ENCODE measurements at places on chromosomes 4 and X. TPM values are rescaled to one million over a fixed set of nuclear protein-coding genes. Genes with fewer than 3 reads are reported as not detected.

The ZCCHC18 gene
- total RNA-seq = 17.2 TPM

The CFI gene
- 4.3 TPM for total RNA-seq

The STOX2 gene
- total RNA-seq = 15.2 TPM

The ADH1C gene
- 2.4 TPM for total RNA-seq

The UGT2B15 gene
- total RNA-seq = 0.50 TPM

The IQSEC2 gene
- total RNA-seq = 19.9 TPM

The P2RY4 gene
- 1.2 TPM for total RNA-seq

The SPANXD gene
- not detected for total RNA-seq

The STK32B gene
- 17.5 TPM for total RNA-seq

The FOXO4 gene
- total RNA-seq = 58.0 TPM

The CLNK gene
- 0.12 TPM for total RNA-seq

The MID1 gene
- total RNA-seq = 18.3 TPM

- no peak for DNase-seq
These were observed 44.0 kb upstream of the SCD5 start for GRCh38 chr4:82842593-82842992.

DNA sequence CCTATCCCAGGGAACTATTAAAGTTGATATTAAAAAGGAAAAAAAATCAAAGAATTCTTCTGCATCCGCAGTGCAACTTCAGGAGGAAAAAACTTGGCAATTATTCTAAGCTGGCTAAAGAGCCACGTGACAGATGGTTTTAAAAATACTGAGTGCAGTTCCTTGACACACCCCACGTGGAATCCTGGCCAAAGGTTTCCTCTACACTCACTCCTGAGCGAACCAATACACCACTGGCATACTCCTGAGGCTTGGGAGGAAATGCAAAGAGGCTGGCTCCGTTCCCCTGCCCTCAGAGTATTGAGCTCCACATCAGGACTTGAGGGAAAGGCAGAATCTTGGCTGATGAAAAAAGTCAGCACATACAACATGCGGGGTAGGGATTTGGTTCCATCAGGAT lies 133.8 kb upstream of the ATP6AP2 start:
- no peak for DNase-seq

- DNase-seq = no peak
These were observed 340.9 kb upstream of the CTSO start for GRCh38 chr4:156294577-156294976.

DNA sequence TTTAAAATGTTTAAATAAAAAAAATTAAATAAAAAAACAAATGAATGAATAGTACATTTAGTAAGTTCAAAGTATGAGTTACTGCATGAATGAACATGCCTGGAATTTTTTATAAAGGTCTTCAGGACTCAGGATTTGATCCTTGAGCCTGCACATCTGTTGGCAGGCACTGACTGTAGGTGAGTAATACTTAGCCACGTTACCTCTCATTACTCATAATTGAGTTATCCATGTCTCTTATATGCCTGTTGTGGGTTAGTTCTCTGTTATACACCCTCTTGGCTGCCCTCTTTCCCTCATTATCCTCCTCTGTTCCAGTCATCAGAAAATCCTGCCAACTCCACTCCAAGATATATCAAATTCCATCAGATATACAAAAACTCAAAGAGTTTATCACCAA lies 276.0 kb downstream of the FBXW7 start:
- DNase-seq = no peak

DNA sequence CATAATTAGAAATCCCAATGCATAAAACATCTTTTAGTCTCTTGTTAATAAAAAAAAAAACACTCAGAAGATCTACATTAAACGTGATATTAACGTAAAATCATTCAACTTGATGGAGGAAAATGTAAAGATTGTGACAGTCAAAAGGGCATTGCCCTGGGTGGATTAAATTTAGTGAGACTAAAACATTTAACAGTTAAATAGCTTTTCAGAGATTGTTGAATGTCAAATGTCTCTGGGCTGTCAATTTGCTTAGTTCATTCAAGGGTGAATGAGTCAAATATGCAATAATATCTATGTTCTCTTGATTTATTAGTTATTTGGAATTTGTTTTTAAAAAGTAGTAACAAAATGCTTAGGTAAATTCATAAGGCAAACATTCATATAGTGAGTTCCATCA lies 836.6 kb upstream of the PCDH10 start:
- DNase-seq = no peak

- peak; percentile 49 for DNase-seq
These were observed 9.9 kb upstream of the SMIM20 start for GRCh38 chr4:25903900-25904747.

DNA sequence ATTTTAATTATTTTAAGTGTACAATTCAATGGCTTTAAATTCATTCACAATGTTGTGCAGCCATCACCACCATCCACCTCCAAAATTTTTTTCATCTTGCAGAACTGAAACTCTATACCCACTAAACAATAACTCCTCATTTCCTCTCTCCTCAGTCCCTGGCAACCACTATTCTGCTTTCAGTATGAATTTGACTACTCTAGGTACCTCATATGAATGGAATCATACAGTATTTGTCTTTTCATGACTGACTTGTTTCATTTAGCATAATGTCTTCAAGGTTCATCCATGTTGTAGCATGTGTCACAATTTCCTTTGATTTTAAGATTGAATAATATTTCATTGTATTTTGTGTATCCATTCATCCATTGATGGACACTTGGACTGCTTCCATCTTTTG lies 46.9 kb downstream of the KIF4A start:
- no peak for DNase-seq

GRCh38 chr4:142201041-142201440 lies 564.7 kb downstream of the IL15 start:
- DNase-seq = no peak

- DNase-seq = peak; percentile 9
These were observed 49.1 kb upstream of the MSANTD1 start for GRCh38 chr4:3199653-3200422.

GRCh38 chrX:80335062-80335830 lies 85.0 kb upstream of the TENT5D start:
- peak; percentile 84 for DNase-seq

GRCh38 chrX:138986235-138986634 lies 274.7 kb upstream of the FGF13 start:
- no peak for DNase-seq

GRCh38 chr4:86594559-86595425 lies 677 bp downstream of the PTPN13 start:
- peak; percentile 68 for DNase-seq

DNA sequence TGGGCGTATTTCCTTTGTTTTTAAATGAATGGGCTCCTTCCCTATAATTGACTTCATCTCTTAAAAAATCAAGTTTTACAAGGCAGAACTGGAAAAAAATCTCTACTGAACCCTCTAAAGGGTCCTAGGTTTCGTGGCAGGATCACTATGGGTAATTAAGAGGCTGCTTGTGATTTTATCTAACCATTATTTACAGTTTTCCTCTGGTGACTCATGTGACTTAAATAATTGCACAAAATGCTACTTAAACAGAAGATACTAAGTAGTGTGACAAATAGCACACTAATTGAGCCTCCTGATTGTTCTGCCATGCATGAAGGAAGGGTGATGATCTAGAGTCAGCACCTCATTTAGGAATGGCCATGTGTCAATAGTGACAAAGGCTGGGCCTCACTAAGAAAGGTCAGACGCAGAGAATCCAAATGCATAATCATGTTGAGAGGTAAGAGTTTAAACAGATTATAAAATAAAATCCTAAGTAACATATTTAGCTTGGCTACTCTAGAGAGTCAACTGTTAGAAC lies 35.5 kb downstream of the OFD1 start:
- DNase-seq = no peak

- no peak for DNase-seq
These were observed 66.3 kb downstream of the C4orf46 start for GRCh38 chr4:158605393-158605792.

- DNase-seq = no peak
These were observed 617.1 kb upstream of the AMOT start for GRCh38 chrX:113457719-113458118.

GRCh38 chr4:148980782-148981480 lies 538.7 kb upstream of the NR3C2 start:
- no peak for DNase-seq

- no peak for DNase-seq
These were observed 679.3 kb downstream of the FAT4 start for GRCh38 chr4:125994024-125994423.

- DNase-seq = no peak
These were observed 728.9 kb downstream of the PCDH18 start for GRCh38 chr4:136803433-136803832.

- DNase-seq = no peak
These were observed 45.1 kb upstream of the FAM9A start for GRCh38 chrX:8846266-8846665.

DNA sequence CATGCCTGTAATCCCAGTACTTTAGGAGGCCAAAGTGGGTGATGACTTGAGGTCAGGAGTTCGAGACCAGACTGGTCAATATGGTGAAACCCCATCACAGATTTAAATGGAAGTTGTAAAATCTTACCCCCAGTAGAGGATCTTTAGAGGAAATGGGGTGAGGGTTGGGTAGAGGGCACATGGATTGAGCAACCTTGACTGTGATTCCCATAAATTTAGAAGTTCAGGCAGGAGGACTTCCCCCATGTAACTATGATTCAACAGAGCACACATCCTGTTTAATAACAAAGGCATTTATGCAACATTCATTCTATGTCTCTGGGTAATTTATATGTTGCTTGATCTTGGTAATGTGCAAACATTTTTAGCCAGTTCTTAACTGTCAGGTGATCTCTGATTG lies 143.1 kb downstream of the RBM47 start:
- no peak for DNase-seq

DNA sequence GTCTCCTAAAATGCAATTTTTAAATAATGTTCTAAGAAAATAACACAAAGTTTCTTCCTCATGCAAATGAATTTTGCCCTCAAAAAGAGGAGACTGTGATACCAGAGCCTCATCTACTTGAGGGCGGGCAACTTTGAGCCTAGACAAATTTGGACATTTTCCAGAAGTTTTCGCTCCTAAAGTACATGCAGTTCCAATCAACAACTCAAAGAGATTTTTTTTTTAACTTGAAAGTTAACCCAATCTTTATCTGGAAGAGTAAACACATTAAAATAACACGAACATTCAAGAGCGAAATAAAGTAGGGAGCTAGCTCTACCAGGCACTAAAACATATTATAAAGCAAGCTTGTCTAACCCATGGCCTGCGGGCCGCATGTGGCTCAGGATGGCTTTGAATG lies 29.4 kb upstream of the FBXW7 start:
- no peak for DNase-seq

GRCh38 chr4:167100120-167100519 lies 134.2 kb downstream of the SPOCK3 start:
- DNase-seq = no peak

- no peak for DNase-seq
These were observed 14.9 kb upstream of the S100G start for GRCh38 chrX:16635040-16635439.

- peak; percentile 49 for DNase-seq
These were observed 744.5 kb upstream of the FAM241A start for GRCh38 chr4:111400741-111401140.

DNA sequence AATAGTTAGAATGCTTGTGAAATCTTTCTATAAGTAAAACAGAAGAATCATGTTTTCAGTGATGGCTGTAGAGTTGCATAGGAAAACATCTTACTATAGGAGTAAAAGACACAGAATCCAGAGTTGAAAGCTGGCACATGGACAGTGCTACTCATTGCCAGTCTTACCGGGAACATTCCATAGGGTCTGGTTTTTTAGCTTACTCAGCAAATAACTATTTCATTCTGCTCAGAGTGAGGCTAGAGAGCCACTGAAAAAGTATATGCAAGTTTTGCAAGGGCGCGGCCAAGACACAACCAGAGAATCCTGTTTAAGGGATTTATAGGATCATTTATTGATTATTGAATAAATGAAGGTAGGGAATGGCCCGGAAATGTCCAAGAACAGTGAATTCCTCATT lies 60.3 kb downstream of the MTHFD2L start:
- no peak for DNase-seq

- no peak for DNase-seq
These were observed 179.5 kb downstream of the SMIM20 start for GRCh38 chr4:26093551-26093950.

GRCh38 chr4:182828360-182829025 lies 88.7 kb downstream of the DCTD start:
- DNase-seq = no peak

Measured in testis (tissue), 5 donors.